ENCODE measurements at places on chromosomes 11 and 22. TPM values are rescaled to one million over a fixed set of nuclear protein-coding genes. Genes with fewer than 3 reads are reported as not detected.

The CNTN5 gene
- total RNA-seq: not detected

The SLC5A4 gene
- total RNA-seq: 1.6 TPM

The HOATZ gene
- not detected for total RNA-seq

The LMNTD2 gene
- 5.9 TPM for total RNA-seq

The ADORA2A gene
- 17.2 TPM for total RNA-seq

The PRAME gene
- total RNA-seq: not detected

The ZNHIT2 gene
- total RNA-seq: 7.5 TPM

The NTM gene
- total RNA-seq: 3.7 TPM

The ZNF215 gene
- total RNA-seq: 2.4 TPM

The RIMBP3C gene
- 0.41 TPM for total RNA-seq

The SCGB1D2 gene
- not detected for total RNA-seq

The MB gene
- 2.2 TPM for total RNA-seq

The DKK3 gene
- 217 TPM for total RNA-seq
